AG04450 (cell line): ENCODE measurements at places on chromosomes 5 and 9.

DNA sequence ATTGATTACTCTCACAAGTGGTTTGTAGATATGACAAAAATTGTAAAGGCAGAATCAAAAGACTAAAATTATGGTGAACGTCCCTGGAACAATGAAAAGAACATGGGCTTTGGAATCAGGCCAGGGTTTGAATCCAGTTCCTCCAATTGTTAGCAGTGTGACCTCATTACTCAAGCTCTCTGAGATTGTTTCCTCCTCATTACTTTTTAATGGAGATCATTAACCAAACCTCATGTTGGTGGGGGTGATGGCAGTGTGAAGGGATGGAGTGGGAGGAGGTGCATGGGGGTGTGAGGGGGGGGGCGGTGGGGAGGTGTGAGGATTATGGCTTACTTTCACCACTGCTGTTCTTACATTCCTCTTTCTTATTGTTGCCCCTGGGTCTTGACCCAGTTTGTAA lies 44.1 kb upstream of the FOXE1 start:
- DNase-seq, result no peak

DNA sequence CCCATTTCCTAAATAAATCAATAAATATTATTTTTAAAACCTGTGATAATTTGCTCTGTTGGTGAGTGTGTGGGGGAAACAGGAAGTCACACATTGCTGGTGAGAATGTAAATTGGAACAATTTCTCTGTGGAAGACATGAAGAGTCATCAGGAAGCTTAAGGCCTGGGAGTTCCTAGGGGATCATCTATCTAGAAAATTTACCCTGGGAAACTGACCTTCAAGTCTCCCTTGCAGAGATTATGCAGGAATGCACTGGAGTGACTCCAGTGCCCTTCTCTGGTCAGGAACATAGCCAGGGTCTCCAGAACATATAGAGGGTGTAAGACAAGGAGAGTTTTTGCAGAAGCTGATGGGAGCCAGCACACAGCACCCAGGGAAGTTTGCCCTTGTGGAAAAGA lies 13.0 kb upstream of the GCNT1 start:
- no peak for DNase-seq

DNA sequence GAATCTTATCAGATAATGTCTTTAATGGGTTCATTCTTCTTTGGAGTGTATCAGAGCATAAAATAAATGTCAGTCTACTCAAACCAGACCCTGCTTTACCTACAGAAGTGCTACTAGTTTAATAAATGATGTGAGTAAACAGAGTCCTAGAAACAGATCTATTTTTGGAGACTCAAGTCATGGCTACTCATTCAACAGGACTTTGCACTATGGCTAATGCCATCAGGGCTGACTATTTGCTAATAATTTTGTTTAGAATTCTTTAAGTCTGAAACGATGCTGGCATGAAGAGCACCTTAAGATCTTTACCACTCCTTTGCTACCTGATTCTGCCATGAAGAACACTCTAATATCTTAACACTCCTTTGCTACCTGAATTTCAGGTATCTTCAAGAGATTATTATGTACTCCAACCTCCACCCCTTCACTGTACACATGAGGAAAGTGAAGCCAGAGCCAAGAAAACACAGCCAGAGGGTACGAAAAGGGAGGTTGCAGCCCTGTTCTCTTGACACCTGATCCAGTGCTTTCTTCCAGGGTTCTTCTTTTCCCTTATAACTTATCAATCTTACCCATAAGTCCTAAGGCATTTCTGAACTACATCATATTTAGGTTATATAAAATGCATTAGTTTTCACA lies 62.4 kb downstream of the ZNF608 start:
- DNase-seq, result no peak

- no peak for DNase-seq
Measured at GRCh38 chr5:172491481-172491880, 37.2 kb upstream of the SH3PXD2B start.

DNA sequence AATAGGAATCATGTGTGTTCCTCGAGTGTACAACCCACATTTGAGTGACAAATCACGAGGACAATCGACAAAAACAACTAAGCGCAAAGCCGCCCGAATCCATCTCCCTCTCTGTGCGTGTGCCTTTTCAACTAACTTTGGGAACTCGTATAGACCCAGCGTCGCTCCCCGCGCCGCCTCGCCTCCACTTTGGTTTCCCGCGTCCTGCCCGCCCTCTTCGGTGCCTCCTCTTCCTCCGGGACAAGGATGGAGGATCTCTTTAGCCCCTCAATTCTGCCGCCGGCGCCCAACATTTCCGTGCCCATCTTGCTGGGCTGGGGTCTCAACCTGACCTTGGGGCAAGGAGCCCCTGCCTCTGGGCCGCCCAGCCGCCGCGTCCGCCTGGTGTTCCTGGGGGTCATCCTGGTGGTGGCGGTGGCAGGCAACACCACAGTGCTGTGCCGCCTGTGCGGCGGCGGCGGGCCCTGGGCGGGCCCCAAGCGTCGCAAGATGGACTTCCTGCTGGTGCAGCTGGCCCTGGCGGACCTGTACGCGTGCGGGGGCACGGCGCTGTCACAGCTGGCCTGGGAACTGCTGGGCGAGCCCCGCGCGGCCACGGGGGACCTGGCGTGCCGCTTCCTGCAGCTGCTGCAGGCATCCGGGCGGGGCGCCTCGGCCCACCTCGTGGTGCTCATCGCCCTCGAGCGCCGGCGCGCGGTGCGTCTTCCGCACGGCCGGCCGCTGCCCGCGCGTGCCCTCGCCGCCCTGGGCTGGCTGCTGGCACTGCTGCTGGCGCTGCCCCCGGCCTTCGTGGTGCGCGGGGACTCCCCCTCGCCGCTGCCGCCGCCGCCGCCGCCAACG lies at the start of gene GPR150:
Gene GPR150, plus strand, starts transcription at position 58 of the 840 bp plus-strand sequence. Its CDS starts 189 bp downstream, at position 247.
- DNase-seq, result no peak
